Activated T-cell treated with anti-CD3 and anti-CD28 coated beads, Interleukin-2, amount 50 U/mL, for 1 hour (primary cell): ENCODE measurements at places on chromosomes 1 and 21.

DNA sequence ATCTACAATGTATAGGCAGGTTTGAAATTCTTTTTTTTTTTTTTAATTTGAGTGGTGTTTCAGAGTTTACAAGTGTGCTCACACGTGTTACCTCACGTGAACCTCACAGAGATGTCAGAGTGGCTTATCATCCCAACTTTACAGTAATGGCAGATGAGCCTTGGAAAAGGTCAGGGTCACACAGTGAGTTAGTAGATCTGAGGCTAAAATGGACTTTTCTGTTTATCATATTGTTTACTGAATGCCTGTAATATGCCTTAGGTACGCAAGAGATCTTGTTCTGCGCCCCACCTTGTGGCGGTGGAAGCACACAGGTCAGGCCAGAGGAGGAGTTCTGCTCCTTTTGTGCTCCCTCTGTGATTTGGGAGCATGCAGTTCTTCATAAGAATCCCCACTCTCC, 80.0 kb downstream of the DYRK1A start:
- no peak for DNase-seq

DNA sequence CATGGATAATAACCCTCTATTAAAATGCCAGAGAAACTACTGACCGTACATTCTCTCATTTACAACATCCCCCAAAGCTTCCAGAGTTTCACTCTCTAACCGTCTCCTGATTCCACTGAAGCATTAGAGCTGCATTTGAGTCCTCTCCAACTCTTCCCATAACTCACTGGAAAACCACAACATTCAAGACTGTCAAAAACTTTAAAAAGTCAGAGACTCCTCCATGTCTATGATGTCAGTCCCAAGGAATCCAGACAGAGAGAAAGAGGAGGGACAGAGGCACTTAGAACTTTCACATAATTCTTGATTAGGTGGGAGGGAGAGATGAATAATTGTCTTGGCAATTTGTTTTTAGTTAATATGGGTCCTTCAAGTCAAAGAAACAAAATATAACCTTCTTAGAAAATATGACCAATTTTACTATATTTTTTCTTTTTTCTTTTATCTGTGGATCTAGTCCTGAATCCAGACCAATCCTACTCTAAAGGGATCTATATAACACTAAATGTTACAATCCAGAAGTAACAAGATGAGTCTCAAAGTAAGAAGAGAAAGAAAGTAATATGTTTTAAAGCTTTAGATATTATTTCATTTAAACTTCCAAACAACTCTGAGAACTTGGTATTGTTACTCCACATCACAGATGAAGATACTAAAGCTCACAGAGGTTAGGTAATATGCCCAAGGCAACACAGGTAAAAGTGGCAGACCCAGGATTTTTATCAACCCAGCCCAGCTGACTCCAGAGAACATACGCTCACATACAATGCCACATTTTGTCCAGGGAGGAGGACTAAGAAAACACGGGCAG, 23.8 kb downstream of the OTUD7B start:
- no peak for DNase-seq

DNA sequence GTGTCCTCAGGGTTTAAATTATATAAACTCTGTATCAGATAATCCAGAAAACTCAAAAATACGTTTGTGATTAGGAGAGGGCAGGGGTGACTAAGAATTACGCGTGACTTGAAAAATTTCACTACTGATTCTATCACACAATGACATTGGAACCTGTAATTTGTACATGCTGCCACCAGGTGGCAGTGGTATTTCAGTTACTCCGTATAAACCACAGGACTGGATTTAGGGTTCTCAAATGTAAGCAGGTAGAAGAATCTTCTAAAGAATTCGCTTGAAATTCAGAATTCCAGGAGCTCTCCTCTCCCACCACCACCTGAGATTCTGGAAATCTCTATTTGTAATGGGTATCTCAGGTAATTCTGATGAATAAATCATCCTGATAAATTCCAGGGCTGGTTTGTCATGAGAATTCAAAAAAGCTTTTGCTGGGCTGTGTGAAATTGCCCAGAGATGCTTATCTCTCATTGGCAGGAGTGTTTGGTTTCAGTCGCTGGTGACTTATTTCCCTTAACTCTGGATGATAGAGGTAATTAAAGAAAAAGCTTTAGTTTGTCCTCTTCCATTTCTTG, 1.7 kb upstream of the KRTAP7-1 start:
- DNase-seq = no peak

DNA sequence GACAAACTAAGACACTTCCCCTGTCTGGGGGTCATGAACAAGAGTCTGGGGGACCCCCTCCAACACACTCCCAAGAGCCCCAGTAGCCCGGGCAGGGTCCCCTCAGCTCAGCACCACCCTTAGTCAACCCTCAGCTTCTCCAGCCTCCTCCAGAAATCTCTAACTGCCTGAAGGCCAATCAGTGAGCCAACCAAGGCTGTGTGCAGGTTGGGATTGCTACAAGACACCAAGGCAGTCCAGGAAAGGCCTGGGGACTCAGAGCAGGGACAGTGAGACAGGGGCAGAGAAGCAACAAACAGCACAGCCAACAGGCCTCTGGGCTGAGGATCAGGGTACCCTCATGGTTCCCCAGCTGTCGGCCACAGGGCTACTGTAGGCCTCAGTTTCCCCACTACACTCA, 13.3 kb downstream of the SMIM12 start:
- no peak for DNase-seq
